Esophagus muscularis mucosa (tissue), 4 donors: ENCODE measurements at places on chromosomes 13 and 19. TPM values are rescaled to one million over a fixed set of nuclear protein-coding genes. Genes with fewer than 3 reads are reported as not detected.

- DNase-seq: no peak
These were observed 319.9 kb downstream of the ATP8A2 start for GRCh38 chr13:25691654-25692053.

Gene KIR2DL3
- not detected for total RNA-seq

GRCh38 chr13:45674908-45675307 lies 27.2 kb upstream of the CBY2 start:
- peak; percentile 39 for DNase-seq

GRCh38 chr13:21243045-21243897 lies 66.8 kb downstream of the MRPL57 start:
- DNase-seq: peak; percentile 84

Gene ZNF560
- total RNA-seq: not detected

- DNase-seq: no peak
These were observed 11.1 kb upstream of the VSTM2B start for GRCh38 chr19:29514525-29515232.

DNA sequence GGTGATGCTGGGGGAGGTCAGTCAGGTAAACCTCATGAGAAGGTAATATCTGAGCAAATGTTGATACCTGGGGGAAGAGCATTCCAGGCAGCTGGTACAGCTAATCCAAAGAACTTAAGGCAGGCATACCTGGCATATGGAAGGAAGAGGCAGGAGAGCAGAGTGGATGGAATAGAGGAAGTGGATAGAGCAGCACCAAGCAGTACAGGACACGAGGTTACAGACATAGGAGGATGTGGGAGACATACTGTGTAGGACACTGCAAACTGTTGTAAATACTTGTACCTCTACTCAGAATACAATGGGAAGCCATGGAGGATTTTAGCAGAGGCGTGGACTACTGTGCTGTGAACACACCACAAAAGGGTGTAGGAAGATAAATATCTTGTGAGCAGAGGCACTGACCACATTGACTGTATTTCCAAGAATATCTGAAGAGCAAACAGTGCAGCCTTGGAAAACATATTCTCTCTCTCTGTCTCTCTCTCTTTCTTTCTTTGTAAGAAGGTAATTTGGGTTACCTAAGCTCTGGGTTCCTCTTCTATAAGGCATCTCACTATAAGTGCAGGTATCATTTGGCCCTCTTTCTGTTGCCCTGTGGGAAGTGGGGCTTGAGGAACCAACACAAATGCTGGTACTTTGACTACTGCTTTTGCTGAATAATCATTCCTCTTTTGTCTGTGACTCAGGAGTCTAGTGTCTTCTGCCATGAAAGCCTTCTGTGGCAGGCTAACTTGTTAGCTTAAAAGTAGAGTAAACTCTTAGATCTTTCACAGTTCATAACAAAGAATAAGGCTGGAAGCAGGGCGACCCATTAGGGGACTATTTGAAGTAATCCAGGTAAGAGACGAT lies 238.0 kb downstream of the VWA8 start:
- DNase-seq: no peak

Gene FFAR3
- total RNA-seq: 0.17 TPM

Gene IQCN
- 1.3 TPM for total RNA-seq

GRCh38 chr13:48624858-48625257 lies 28.9 kb upstream of the CYSLTR2 start:
- DNase-seq: no peak

Gene LILRA1
- 2.0 TPM for total RNA-seq

Gene KLK4
- not detected for total RNA-seq

DNA sequence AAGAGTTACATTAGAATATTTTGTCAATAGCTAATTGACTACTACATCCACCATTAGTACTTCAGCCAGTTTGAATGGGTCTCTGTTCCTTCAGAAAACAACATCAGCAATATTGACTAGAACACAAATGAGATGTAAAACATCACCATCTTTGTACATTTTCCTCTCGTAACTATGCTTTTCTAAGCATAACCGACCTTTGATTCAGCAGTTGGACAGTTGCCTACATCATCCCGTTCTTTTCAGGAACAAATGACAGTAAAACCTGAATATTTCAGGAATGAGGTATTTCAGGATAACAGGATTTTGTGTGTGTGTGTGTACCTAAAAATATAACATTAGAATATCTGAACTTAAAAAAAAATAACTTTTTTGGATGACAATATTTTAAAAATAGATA lies 60.9 kb downstream of the STARD13 start:
- no peak for DNase-seq

DNA sequence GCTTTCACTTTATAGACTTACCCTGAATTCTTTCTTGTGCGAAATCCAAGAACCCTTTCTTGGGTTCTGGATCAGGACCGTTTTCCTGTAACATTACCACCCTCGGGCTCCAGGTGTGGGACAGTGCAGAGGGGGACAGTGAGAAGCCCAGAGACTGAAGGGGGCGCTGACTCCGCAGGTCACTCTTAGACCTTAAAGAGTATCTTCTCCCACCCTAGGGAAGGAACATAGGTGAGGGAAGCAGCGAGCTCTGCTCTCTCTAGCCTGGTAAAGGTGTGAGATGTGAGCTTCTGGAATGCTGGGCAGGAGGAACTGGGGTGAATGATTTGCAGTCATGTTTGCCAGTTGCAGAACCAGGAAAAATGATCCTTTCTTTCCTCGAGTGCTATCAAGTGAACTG lies 80.8 kb upstream of the ZNF507 start:
- no peak for DNase-seq

GRCh38 chr19:29515706-29516357 lies 10.0 kb upstream of the VSTM2B start:
- DNase-seq: no peak

GRCh38 chr19:17107546-17108452 lies 32.2 kb downstream of the MYO9B start:
- DNase-seq: no peak

DNA sequence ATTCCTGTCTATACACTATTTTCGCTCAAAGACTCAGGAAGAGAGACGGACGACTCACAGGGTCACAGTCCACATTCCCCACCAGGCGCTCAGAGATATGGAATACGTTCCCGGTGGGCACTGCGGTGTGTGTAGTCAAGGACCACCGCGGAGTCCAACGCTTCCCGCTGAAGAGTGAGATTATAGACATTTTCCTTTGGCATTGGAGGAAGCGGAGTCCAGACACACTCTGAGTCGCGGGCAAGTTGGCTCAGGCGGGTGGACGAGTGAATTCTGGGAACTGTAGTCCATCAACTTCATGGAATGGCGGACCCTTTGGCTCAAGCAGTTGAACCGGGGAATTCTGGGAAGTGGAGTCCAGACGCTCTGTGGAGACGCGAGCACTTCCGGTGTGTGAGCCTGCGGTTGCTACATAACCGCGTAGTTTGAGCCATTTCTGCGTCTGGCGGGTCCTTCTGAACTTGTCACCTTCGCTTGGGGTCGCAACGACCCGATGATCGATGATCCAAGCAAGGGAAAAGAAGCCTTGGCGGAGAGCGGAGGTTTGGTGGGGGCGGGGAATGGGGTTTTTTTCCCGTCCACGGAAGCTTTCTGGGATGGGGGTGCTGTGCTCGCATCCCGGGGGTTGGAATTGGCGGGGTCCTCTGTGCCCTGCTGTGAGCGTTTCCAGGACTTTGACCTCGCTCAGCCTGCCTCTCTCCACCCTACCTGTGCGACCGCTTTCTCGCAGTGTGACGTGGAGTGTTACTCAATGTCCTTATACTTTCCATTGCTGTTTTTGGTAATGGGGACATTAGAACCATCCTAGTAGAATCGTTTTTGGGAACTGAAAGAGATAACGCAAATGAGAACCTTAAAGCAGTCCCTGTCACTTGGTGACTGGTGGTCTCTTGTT lies at the start of gene ZNF230:
ZNF230 (plus strand) TSS at position 392 of the 895 bp plus-strand sequence. CDS start 4,122 bp downstream, outside the sequence.
- peak; percentile 96 for DNase-seq

DNA sequence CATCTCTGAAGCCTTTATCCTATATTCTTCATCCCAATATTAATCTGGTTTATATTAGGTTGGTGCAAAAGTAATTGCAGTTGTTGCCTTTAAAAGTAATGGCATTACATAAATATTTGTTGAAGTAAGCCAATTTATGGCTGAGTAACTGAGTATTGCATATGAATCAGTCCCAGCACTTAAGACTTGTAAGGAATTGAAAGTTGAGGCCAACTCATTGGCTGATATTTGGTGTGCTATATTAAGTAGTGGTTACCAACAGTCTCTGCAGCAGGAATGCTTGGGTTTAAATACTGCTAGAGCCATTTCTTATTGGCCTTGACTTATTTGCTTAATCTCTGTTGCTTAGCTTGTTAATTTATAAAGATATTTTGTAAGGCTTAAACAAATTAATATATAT lies 460.7 kb downstream of the GPC6 start:
- no peak for DNase-seq

Gene SIGLEC5
- 0.83 TPM for total RNA-seq

DNA sequence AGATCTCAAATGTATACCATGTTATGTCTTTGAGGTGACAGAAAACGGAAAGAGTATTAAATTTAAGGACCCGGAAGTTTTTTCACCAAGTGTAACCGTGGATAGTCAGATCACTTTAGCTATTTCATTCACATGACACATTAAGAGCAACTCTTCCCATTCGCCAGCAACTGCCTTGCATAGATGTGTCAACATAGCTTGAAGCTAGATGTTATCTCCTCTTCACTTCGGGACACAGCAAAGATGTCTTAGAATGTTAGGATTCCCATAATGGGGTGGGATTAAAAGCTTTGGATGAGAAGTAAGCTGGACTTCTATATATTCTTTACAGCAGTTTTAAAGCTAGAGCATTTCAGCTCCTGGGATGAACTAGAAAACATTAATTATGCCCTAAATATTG lies 1135.9 kb upstream of the PCDH20 start:
- no peak for DNase-seq

GRCh38 chr13:105035092-105035491 lies 1500.4 kb downstream of the EFNB2 start:
- DNase-seq: no peak

- DNase-seq: no peak
These were observed 1204.5 kb upstream of the SLC10A2 start for GRCh38 chr13:104270731-104271130.
